ENCODE measurements at places on chromosomes 11 and 22. TPM values are rescaled to one million over a fixed set of nuclear protein-coding genes. Genes with fewer than 3 reads are reported as not detected.

The ART1 gene
- not detected for total RNA-seq

The APOL5 gene
- not detected for total RNA-seq

DNA sequence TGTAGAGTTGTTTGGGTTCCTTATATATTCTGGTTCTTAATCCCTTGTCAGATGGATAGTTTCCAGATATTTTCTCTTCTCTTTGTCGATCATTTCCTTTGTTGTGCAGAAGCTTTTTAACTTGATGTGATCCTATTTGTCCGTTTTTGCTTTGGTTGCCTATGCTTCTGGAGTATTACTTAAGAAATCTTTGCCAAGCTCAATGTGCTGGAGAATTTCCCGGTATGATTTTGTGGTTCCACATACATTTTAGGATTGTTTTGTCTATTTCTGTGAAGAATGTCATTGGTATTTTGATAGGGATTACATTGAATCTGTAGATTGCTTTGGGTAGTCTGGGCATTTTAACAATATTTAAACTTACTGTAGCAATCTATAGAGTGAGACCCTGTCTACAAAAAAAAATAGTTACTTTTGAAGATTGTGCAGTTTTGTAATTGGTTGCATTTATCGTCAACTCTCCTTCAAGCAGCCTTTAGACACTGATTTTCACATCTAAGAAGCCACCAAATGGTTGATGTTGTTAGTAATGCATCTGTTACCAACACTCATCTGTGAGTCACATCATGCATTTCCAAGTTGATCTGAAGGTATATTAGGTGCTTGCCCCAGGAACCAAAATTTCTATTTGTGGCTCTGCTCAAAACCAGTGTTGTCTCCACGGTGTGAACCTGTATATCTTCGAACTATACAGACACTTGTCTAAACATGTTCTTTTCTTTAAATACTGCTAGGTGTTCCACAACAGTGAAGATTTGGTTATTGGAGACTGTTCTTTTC is 21.4 kb downstream of the XRCC6 start:
- DNase-seq = no peak

DNA sequence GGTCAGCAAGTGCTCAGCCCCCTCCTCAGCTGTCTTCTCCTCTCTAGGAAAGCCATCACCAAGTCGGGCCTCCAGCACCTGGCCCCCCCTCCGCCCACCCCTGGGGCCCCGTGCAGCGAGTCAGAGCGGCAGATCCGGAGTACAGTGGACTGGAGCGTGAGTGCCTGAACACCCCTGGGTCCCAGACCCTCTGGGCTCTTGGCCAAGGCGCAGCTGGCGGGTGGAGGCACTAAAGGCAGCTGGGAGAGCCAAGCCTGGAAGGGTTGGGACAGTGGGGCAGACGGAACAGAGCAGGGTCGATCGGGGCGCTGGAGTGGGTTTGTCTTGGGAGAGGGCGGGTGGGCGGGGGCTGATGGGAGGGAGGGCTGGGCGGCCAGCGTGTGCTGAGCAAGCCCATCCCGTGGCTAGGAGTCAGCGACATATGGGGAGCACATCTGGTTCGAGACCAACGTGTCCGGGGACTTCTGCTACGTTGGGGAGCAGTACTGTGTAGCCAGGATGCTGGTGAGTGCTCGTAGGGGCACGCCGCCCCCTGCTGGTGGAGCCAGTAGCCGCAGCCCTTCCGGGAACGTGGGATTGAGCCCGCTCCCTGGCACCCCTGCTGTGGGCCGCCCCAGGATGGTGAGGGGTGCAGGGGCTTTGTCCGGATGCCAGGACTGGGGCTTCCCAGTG is 14.1 kb upstream of the MDK start:
- DNase-seq = peak; percentile 88

GRCh38 chr11:20203831-20204230 is 43.6 kb upstream of the DBX1 start:
- DNase-seq = no peak

DNA sequence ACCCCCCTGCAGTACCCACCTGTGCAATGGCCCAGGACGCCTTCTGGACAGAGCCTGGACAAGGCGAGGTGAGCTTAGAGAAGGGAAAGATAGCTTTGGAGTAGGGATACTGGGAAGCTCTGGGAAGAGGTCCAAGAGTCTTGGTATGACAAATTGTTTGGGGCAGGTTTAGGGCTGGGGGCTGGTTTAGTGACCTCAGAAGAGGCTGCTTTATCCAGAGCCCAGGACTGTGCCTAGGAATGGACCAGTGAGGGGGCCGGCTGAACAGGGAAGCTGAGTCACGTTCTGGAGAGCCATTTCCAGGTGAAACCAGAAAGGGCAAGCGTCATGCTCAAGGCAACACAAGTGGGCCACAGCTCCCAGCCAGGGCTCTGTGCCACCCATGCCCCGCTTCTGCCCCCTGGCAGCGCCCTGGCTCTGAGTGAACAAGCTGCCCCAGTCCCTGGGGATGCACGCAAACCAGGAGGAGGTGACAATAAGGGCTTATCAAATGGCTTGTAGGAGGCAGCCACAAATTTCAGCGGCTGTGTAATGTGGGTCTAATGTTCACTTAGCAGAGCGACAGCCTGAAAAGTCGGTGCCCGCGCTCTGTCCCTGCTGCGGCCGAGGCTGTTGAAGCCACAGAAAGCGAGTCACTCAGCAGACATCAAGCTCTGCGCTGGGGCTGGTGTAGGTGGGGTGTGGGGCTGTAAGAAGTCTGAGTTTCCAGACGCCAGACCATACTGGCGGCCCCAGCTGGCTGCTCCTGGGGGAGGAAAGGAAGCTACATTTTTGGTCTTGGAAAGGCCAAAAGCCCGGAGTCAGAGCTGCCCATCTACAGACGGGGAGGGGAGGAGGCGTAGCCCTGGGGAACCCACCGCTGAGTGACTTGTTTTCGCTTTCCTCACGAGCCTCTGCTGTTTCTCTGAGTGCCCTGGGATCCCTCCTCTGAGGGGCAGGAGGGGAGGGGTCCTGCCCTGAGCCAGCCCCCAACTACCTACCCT is 18.3 kb upstream of the SYT7 start:
- no peak for DNase-seq
